ENCODE measurements at places on chromosomes 1 and 21.

DNA sequence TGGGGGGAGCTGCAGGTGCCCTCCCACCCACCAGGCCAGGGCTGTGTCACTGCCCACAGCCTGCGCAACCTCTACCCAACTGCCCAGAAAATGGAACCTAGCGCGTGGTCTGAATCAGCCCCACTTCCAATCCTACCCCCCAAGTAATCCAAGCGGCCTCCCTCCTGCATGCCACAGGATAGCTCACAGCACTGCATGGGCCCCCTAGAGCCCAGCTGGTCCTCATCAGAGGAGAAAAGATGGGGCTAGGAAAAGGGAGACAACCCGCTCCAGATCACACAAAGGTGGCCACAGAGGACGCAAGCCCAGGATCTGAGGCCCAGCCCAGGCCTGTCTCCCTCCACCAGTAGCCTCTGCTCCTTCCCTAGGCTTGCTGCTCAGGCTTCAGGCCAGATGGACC is 6.2 kb downstream of the ADGRB2 start:
- no peak for DNase-seq

- DNase-seq, result no peak
Measured at GRCh38 chr1:70992521-70992920, 55.1 kb downstream of the PTGER3 start.

DNA sequence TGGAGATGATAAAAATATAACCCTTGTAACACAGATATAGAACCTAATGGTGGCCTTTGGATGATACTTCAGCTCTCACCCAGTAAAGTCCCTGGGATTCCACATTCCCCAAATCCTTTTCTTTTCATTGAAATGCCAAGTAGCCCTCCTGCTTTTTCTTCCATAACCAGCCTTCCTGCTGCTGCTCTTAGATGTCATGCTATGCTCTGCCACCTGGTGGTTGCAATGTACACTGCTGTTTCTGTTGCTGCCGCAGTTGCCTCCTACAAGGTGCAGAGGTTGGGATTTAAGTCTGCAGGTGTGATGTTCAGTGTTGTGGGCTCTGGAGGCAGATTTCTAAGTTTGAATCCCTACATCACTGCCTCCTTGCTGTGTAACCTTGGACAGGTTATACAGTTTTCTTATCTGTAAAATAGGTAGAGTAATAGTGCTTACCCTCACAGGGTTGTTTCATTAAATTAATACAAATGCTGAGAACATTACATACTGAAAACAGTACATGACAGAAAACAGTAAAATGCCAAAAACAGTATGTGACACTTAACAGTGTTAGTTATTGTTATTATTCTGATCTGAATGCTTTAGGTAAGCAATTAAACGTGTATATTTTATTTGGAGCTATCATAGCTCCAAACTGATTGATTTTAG is 64.3 kb downstream of the CAMSAP2 start:
- peak; percentile 83 for DNase-seq

GRCh38 chr1:89167590-89168230 is 8.1 kb downstream of the GBP7 start:
- no peak for DNase-seq

GRCh38 chr1:94382201-94382600 is 36.0 kb upstream of the ABCD3 start:
- peak; percentile 43 for DNase-seq

GRCh38 chr1:111669268-111669667 is 49.7 kb downstream of the RAP1A start:
- no peak for DNase-seq

- no peak for DNase-seq
Measured at GRCh38 chr1:53525595-53525994, 66.4 kb downstream of the DMRTB1 start.

GRCh38 chr21:17585875-17586450 is 26.7 kb downstream of the BTG3 start:
- DNase-seq, result peak; percentile 80

GRCh38 chr1:28668956-28669723 is 556 bp downstream of the GMEB1 start:
- DNase-seq, result peak; percentile 69

DNA sequence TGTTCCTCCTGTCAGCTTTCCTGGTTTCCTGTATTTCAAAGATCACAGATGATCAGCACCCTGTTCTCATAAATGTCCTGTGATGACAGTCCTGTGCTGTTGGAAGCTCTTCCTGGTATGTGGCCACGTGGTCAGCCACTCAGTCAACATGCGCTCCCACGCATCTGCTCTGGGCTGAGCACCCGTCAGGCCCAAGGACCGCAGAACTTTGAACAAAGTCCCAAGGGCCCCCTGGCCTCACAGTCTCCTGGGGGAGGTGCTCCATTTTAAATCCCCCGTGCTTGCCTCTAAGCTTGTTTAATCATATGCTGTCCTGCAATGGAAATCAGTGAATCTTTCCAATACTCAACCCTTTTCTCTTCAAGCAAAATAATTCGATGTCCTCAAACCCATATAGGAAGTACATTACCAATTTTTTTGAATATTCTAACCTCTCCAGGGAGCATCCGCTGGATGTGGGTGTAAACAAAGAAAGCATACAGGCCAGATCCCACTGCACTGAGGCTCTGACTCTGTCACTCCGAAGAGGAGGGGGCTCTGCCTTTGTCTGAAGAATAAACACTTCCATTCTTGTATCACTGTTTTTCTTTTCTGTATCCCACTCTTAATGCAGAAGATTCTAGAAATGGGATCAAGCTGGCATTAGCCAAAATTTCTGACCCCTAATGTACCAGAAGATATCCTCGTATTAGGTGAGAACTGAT is 250.3 kb downstream of the SDCCAG8 start:
- no peak for DNase-seq

DNA sequence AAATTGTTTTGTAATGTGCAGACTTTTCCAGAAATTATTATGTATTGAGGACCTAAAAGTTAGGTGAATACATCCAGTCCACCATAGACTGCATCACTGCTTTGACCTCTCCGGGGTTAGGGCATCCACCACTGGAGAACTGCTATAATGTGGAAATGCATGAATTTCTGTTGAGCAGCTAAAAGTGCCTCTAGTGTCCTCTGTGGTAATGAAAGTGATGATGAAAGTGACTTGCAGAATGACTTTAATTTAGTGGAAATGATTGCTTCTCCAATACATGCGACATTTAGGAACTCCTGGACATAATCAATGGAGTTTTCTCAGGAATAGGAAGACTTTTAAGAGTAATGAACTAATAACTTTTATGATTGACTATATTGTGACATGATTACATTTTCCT is 170.8 kb downstream of the LBR start:
- DNase-seq, result no peak

- DNase-seq, result peak; percentile 77
Measured at GRCh38 chr1:226063224-226063976, 884 bp downstream of the H3-3A start.

- DNase-seq, result peak; percentile 91
Measured at GRCh38 chr1:209207701-209208286, 375.7 kb upstream of the CAMK1G start.

DNA sequence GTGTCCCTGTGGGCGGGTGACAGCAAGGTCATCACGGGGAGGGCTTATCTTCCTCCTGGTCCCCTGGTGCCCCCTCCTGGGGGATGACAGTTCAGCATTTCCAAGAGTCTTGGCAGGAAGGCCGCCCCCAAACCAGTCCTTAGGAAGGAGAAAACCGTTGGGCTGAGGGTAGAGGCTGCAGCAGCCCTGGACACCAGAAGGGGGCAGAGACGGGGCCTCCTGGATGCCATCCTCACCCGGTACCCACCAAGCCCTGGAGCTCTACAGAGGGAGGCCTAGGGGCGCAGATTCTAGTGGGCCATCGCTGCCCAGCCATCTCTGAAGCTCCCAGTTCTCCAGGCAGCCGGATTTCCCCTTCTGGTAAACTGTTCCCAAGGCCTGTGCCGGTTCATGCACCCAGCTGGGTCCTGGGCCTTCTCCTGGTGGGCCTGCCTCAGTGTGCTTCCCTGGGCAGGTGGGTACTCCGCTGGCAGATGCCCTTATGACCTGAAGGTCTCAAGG is 14.8 kb upstream of the ZNF669 start:
- DNase-seq, result no peak

DNA sequence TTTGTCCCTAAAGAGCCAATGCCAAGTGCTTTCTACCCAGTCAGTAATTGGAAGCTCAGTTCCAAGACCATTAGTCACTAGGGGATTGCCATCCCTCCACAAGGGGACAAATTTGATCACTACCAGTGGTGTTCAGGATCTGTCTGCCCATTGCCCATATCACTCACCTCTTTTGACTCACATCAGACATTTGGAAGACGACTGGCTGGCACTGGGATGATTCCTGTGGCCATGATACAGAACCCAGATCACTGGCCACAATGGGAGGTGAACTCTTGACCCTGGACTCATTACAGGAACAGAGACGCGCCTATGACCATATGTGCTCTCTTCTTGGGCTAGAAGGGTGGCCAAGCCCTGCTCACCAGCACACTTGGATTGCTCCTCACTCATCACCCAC is 71.0 kb downstream of the COLGALT2 start:
- DNase-seq, result no peak

DNA sequence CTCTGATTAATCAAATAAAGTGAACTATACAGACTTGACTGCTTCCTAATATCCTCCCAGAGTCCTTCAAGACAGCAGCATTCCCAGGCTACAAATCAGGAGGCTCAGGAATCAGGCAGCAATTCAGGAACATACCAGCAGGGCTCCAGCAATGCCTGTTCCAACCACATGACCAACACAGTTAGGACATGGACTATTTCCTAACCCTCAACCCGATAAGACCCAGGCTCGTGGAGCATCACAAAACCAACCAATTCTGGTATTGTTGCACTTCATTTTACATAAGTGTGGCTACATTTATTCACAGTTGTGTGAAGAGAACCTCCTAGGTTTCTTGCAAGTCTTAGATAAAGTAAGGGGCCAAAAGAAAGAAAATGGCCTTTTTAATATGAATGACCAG is 546.2 kb upstream of the ADGRL2 start:
- no peak for DNase-seq

- no peak for DNase-seq
Measured at GRCh38 chr1:229869240-229869639, 197.8 kb upstream of the GALNT2 start.

GRCh38 chr1:94329986-94330385 is 88.2 kb upstream of the ABCD3 start:
- DNase-seq, result peak; percentile 52

DNA sequence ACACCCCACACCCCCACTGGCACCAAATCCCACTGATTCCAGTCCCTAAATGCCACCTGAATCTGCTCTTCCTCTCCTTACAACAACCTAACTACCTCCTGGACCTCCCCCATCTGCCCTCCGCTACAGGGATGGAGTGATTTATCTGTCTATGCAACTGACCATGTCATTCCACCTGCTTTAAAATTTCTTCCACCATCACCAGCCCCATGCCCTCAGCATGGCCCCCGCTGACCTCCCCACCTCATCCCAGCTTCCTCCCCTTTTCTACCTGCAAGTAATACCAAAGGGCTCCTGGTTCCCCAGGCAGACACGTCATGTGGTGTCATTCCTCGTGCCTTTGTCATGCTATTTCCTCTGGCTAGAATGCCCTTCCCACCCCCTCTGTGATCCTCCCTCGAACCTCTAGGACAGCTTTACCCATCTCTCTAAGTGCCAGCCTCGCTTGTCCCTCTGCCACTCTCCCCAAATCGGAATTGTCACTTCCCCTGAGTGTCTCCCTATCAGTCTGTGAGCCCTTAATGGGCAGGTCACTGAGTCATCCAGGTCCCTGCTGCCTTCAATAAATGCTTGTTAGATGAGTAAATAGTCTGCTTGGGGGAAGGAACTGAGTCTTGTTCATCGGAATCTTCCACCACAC is 3.7 kb downstream of the GJB4 start:
- no peak for DNase-seq

DNA sequence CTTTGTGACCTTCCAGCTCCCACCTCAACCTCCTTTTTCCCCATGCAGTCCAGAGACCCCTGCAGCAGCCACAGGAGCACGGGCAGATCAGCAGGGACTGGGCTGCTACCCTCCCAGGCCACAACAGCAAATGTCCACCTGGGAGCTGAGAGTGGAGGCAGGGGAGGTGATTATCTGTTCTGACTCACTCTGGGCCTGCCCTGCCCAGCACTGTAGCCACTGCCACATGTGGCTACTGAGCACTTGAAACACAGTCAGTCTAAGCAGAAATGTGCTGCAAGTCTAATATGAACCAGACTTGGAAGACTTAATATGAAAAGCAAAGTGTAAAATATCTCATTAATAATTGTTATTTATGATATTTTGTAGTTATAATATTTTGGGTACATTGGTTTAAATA is 148.9 kb upstream of the VANGL1 start:
- no peak for DNase-seq

DNA sequence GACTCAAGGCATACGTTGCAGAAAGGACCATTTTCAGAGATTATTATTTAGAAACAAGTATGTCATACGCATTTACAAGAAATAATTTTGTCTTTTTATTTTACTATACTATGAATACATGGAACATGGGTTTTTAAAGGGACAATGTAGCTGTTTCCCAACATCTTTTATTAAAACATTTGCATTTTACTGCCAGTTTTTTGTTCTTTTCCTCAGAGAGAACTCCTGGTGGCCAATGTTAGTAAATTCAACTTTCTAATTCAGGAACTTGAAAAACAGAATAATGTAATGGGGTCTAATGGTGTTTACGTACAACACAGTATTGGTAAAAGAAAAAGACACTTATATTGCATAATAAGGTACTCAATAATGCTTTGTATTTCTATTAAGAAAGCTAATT is 14.9 kb downstream of the PRDM2 start:
- no peak for DNase-seq

DNA sequence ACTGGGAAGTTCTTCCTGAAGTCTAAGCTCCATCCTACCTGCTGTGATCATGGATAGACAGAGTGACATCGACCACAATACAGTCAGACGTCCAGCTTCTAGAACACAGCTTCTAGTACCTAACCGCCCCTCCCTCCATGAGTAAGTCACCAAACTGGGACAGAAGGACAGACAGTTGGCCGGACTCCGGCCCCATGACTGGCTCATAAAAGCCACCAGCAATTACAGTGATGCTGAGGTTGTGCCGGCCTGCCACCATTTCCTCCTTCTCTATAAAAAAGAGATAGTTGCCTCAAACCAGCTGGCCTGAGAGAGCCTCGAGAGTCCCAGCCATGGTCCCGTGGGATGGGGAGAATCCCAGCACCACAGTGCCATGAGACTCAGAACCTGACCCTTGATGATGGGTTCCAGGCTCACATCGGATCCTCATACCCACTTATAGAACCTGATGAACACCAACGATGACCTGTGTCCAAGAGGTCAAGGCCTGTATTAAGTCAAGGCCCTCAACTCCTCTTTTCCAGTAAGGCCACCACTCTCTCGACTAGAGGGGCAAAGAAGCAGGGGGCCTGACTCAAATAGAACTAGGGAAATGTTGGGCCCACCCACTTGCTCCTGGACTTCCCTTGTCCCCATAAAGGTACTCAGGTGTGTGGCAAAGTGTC is 3.4 kb downstream of the MEF2D start:
- no peak for DNase-seq

DNA sequence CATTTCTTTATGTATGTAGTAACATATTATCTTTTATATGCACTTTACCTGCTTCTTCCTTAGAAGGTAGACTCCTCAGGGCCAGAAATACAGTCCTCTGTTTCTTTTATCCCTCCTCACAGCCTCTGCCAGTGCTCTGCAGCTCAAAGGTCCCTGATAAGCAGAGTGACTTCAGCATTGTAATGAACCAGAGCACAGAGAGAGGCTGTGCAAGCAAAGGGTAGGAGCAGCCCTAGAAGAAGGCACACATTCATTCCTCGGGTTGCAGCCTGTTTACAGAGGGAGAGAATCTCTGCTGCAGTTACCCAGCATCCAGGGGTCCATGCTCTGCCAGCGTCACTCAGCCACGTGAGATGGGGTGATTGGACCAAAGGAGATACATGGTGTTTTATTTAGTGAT is 101.1 kb downstream of the RHOU start:
- no peak for DNase-seq

- DNase-seq, result no peak
Measured at GRCh38 chr1:194968916-194969315, 1639.3 kb downstream of the KCNT2 start.

Data from lung (tissue), 17 donors.